Suppressor macrophage treated with lipopolysaccharide for 4 hours (primary cell): ENCODE measurements at places on chromosomes 3 and 15.

GRCh38 chr3:110615454-110615853, 456.2 kb upstream of the NECTIN3 start:
- no peak for DNase-seq

GRCh38 chr15:77629070-77630030, 3.4 kb downstream of the LINGO1 start:
- DNase-seq, result no peak

DNA sequence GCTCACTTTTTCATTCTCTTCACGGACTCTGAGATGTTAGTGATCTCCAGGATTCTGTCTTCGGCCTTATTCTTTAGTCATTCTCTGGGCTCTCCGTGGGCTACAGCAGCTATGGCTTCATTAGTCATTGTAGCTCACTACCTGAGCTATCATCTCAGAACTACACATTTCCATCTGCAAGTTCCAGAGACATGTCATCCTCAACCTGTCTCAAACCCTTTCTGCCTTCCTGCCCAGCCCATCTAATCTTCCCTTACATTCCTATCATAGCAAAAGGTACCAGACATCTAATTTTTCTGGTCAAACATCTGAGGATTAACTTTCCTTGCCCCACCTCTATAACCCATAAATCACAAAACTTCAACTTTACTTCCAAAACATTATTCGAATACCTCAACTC, 13.2 kb downstream of the TSPAN3 start:
- no peak for DNase-seq

DNA sequence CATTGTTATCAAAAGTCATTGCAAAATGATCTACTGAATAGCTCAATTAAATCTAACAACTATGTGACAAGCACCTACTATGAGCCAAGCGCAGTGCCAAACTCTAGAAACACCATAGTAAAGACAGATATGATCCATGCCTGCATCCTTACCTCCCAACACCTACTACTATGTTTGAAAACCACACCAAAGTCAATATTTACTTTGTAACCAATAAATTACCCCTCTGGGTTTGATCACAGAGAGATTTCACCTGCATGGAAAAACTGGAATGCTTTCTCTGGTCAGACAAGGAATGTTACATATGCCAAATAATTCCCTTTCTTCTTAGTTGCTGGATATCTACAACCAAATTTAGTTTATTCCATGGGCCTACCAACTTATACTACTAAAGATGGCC, 422.2 kb downstream of the FHIT start:
- DNase-seq, result no peak

- peak; percentile 79 for DNase-seq
These were observed 319.9 kb upstream of the ICE2 start for GRCh38 chr15:60798821-60799220.

GRCh38 chr3:106160396-106160795, 291.6 kb upstream of the CBLB start:
- no peak for DNase-seq

DNA sequence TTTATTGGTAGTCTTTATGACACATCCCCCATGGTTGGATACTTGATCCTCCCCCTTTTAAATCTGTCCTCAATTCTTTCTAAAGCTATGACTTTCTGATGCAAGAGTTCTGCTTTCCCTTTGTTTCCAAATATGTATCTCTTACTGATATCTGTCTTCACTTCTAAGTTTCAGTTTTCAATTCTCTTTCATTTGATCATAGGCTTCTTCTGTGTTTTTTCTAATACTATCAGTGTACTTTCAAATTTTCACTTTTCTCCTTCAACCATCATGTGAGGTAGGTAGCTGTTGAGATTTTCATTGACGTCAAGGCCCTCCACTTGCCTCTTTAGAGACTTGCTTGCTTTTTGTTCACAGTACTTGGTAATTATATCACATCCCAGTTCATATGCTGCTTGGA, 436.5 kb downstream of the CNTN4 start:
- no peak for DNase-seq

GRCh38 chr3:98784666-98785600, 21.8 kb downstream of the ST3GAL6 start:
- DNase-seq, result no peak
